Esophagus mucosa (tissue), 1 donor: ENCODE measurements at places on chromosomes 5 and 9. TPM values are rescaled to one million over a fixed set of nuclear protein-coding genes. Genes with fewer than 3 reads are reported as not detected.

ADGRD2 gene
- total RNA-seq: 0.08 TPM

GRCh38 chr5:92567831-92568450 lies 1013.1 kb downstream of the NR2F1-AS1 start:
- no peak for ATAC-seq

DNA sequence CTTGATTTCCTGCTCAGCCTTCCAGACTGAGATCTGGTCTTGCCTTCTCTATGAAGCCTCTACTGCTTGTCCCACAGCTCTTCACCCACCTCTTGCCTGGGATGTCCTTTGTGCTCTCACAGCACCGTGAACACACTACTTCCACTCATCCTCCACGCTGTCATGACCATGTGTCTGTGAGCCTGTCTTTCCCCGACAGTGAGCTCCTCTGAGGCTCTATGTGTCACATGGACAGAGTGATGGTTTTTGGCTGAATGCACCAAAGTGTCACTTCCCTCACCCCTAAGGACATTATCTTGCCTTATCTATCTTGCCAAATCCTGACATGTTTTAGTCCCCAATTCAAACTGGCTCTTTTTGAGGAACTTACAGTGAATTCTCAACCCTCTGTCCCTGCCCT lies 11.3 kb downstream of the PHYKPL start:
- ATAC-seq: no peak

- no peak for ATAC-seq
These were observed 83.9 kb downstream of the DCP2 start for GRCh38 chr5:113060408-113061025.

- no peak for ATAC-seq
These were observed 333.5 kb downstream of the CHSY3 start for GRCh38 chr5:130237721-130238120.

ROPN1L gene
- not detected for total RNA-seq
